Osteoblast (primary cell): ENCODE measurements at places on chromosomes 12 and 14.
A peak's percentile ranks its signal among the peaks of the same experiment; 100 is the strongest.

DNA sequence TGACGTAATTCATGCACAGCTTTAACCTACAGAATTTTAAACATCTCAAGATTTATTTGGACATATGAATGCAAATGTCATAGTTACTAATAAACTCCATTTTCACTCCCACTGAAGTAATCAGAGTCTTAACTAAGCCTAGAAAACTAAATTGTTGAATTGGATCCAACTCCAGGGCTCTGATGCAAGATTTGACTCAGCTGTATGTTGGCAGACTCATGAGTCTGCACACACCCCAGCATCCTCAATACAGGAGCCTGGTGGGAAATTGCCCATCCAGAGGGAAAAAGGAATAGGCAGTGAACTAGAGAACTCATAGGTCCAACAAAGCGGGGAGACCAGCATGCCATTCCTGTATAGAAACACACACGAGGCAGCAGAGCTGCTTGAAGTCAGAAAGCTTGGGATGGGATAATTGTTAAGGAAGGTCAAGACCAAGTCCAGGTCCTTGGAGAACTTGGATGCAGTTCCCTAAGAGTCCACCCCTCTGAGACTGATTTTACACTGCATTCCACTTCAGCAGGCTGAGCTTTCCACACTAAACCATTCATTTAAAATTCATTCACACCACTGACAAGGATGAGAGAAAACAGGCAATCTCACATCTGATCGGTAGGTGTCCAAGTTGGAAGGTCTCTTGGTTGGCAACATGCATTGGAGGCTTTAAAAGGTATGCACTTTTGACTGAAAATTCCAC lies 14.4 kb downstream of the TMTC1 start:
- no peak overlapping the region for H3K4me3 ChIP-seq
- no peaks in the 10 kb centered on the region for H3K36me3 ChIP-seq
- DNase-seq: peak; percentile 78
- H3K27me3 ChIP-seq: no peaks in the 10 kb centered on the region
- no peak overlapping the region for H3K27ac ChIP-seq
- H3K4me1 ChIP-seq: peaks cover 12% of the 10 kb centered on the region

DNA sequence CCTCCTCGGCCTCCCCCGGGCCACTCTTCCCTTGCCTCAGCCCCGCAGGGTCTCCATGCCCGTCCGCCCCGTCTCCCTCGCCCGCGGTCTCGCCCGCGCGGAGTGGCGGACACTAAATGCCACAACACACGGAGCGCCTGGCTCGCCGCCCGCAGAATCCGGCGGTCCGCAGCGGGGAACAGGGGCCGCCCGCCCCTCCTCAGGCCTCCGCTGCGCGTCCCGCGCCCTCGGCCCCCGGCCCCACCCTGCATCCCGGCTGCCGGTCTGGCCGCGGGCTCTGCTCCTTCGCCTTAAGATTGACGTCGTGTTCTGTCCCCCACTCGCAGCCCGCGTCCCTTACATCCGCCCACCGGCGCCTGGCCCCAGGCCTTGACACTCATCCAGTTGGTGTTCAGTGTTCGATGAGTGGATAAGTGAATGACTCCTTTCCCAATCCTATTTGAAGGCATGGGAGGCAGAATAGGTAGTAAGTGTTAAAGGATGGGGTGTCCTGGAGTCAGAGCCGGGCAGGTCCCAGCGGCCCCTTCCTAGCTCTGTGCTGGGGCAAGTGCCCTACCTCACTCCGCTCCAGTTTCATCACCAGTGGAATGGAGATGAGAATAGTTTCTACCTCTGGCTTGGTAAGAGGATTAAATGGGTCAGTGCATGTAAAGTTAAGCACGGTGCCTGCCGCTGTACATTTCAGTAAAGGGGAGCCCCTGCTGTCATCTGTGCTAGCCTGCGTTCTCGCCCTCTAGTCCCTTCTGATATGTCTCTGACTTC lies 622 bp downstream of the TECPR2 start:
- peak overlapping the region; percentile 93 for H3K4me3 ChIP-seq
- no peaks in the 10 kb centered on the region for H3K27me3 ChIP-seq
- DNase-seq: peak; percentile 72
- H3K27ac ChIP-seq: peak overlapping the region; percentile 49
- no peaks in the 10 kb centered on the region for H3K36me3 ChIP-seq

DNA sequence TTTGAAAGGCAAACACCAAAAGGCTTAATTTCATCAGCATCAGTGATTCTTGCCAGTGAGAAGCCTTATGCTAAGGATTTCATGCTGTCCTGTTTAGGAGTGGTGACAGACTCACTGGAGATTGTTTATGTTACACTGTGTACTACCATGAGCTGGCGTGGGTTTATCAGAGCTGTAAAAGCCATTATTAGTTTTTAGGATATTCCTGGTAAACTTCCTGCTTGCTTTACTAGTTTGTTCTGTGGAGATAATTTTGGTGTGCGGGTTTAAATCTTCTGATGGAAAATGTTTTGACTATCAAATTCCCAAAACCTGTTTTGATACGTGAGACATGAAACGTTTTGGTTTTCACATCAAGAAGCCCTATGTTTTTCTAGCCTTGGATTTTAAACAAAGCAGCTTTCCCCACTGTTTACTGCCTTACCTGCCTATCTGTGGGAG lies 15.2 kb downstream of the PPFIBP1 start:
- H3K27ac ChIP-seq: peak overlapping the region; percentile 7
- H3K36me3 ChIP-seq: peaks cover 17% of the 10 kb centered on the region
- no peak overlapping the region for H3K4me3 ChIP-seq
- H3K27me3 ChIP-seq: no peaks in the 10 kb centered on the region
- peaks cover 35% of the 10 kb centered on the region for H3K4me1 ChIP-seq

DNA sequence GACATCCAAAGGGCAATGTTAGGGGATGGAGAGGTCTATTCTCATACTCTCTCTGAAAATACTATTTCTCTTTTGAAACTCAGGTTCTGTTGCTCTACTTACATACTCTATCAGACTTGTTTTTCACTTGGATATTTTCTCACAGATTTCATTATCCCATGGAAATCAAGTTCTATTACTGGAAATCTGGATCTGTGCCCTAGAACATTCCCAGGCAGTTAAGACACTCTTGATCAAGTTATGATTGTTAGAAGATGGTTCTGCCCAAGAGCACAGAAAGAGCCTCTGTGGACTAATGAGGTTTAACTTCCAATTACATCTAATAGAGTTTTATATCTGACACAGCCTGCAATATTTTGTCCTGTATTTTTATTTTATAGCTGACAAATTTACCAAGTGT lies 591.0 kb upstream of the ATP2B1 start:
- H3K4me3 ChIP-seq: no peak overlapping the region
- no peak overlapping the region for H3K27ac ChIP-seq
- H3K27me3 ChIP-seq: no peaks in the 10 kb centered on the region
- no peaks in the 10 kb centered on the region for H3K36me3 ChIP-seq
- no peak for DNase-seq

DNA sequence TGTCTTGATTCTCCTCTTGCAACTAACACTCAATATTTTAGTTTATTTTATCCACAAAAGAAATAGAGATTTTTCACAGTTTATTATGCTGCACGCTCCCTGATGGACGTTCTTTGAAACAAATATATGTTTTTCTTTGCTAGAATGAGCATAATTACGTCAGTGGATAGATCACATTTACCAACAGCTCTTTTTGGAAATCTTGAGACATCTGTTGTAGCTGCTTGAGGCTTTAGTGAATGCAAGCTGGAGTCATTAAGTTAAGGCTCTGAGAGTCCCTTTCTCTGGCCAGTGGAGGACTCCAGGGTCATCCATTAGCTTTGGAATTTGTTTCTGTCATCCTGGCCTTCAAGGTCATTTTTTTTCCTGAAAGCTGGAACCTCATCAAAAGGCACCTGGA lies 405.6 kb upstream of the TMEM132C start:
- no peaks in the 10 kb centered on the region for H3K27me3 ChIP-seq
- H3K27ac ChIP-seq: no peak overlapping the region
- no peaks in the 10 kb centered on the region for H3K4me1 ChIP-seq
- no peaks in the 10 kb centered on the region for H3K36me3 ChIP-seq

DNA sequence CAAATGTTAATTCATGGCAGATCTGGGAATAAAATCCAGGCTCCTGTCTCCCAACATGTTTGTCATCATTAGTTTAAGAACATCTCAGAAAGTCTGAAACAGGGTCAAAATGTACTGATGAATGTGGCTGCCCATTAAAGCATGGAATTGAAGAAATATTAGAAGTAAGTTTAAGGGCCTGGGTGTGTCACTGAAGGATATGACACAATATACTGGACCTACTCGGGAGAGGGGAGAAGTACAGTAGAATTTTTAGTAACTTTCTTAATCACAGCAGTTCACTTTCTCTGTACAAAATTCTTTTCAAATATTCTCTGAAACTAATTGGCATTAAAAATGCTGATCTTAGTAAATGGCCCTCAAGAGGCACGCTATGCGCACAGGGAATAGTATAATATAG lies 185.5 kb downstream of the ETV6 start:
- H3K4me1 ChIP-seq: peaks cover 43% of the 10 kb centered on the region
- no peaks in the 10 kb centered on the region for H3K27me3 ChIP-seq
- peaks cover under 1% of the 10 kb centered on the region for H3K36me3 ChIP-seq
- H3K4me3 ChIP-seq: no peak overlapping the region

DNA sequence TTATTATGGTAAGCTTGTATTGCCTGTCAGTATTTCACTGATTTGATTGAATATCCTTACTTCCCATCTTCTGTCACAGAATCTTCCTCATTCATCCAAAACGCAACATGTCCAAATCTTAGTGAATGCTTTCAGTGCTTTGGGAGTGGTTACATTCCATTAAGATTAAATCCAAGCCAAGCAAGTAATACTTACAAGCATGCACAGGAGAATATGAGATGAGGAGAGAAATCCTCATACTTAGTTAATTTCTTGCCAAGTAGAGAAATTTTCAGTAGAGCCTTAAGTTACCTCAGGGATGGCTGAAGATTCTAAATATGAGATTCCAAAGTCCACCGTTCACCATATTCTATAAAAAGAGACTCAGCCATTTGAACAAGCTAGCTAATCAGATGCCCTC lies 316.0 kb downstream of the RAD51B start:
- H3K4me1 ChIP-seq: peaks cover 37% of the 10 kb centered on the region
- H3K36me3 ChIP-seq: no peaks in the 10 kb centered on the region
- no peak overlapping the region for H3K4me3 ChIP-seq
- H3K27ac ChIP-seq: peak overlapping the region; percentile 57
- no peaks in the 10 kb centered on the region for H3K27me3 ChIP-seq
- peak; percentile 58 for DNase-seq

DNA sequence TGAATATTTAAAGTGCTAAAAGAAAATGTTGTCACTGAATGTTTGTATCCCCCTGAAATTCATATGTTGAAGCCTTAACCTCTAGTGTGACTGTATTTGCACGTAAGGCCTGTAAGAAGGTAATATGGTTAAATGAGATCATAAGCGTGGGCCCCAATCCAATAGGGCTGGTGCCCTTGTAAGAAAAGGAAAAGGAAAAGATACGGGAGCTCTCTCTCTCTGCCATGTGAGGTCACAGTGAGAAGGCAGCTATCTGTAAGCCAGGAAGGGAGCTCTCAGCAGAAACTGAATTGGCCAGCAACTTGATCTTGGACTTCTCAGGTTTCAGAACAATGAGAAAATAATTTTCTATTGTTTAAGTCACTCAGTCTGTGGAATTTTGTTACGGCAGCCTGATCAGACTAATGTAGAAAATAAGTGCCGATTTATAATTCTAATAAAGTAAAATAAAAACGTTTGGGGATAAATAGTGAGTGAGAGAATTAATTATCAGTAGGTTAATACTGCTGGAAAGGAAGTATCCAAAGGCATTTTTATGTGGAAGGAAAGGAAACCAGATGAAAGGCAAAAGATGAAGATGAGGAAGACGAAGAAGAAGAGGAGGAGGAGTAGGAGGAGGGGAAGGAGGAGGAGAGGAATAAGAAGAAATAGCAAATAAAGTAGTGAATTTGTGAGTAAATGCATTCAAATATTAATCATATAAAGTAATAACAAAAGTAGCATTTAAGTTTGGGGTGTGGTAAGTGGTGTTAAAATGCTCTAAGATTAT lies 188.5 kb upstream of the KRR1 start:
- DNase-seq: no peak
- no peak overlapping the region for H3K27ac ChIP-seq

DNA sequence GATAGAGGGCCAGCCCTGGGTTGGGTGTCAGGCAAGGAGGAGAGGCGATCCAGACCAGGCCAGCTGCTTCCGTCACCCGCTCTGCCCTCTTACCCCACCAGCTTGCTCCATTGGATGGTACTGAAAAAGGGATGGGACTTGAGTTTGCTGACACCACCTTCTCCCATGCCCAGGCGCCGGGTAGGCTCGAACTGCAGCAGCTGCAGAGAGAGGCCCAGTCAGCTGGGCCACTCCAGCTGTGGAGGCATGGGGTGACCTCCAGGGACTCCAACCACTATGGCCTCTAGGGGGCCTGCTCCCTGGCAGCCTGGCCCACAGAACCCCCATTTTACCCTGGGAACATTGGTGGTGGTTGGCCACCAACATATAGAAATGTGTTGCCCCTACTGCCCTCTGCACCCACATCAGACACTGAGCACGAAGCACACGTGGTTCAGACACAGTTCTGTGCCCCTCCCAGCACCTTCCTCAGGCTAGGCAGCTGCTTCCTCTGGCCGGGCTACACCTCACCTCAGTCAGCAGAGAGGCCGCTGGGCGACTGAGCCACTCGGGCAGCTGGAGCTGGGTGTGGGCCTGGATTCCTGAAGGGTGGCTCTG lies 16.0 kb downstream of the RPS6KL1 start:
- H3K4me1 ChIP-seq: peaks cover 7% of the 10 kb centered on the region
- H3K27ac ChIP-seq: no peak overlapping the region
- H3K36me3 ChIP-seq: peaks cover 25% of the 10 kb centered on the region
- no peak overlapping the region for H3K4me3 ChIP-seq
- DNase-seq: peak; percentile 58
- H3K27me3 ChIP-seq: no peaks in the 10 kb centered on the region

- H3K4me1 ChIP-seq: peaks cover 12% of the 10 kb centered on the region
- no peaks in the 10 kb centered on the region for H3K27me3 ChIP-seq
- DNase-seq: no peak
- no peak overlapping the region for H3K27ac ChIP-seq
- no peaks in the 10 kb centered on the region for H3K36me3 ChIP-seq
Observed at GRCh38 chr12:122835750-122836026, 431 bp downstream of the HIP1R start.

GRCh38 chr14:97978341-97978740 lies 1181.2 kb downstream of the VRK1 start:
- DNase-seq: no peak
- H3K4me1 ChIP-seq: peaks cover 4% of the 10 kb centered on the region
- H3K27ac ChIP-seq: no peak overlapping the region
- no peaks in the 10 kb centered on the region for H3K27me3 ChIP-seq

- no peaks in the 10 kb centered on the region for H3K36me3 ChIP-seq
- H3K27ac ChIP-seq: no peak overlapping the region
- no peak overlapping the region for H3K4me3 ChIP-seq
- no peaks in the 10 kb centered on the region for H3K27me3 ChIP-seq
- peaks cover 20% of the 10 kb centered on the region for H3K4me1 ChIP-seq
- DNase-seq: no peak
Observed at GRCh38 chr12:90261283-90261682, 552.6 kb upstream of the ATP2B1 start.

DNA sequence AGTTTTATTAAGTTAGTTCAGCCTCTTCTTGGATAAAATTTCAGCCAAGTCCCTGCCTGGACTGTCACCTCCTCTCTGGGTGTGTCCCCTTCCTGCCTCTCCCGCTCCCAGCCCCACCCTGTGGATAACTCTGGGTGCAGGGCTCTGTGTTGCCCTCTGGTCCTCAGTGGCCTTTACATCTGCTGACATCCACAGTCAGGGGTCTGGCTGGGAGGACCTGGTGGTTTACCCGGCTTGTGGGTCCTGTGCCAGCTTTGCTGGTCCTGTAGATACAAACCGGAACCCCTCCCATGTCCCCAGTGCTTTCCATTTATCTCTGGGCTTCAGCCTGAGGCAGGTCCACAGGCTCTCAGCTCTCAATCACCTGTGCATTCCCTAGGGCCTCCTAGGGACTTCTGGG lies 28.9 kb upstream of the PLEKHG3 start:
- H3K4me1 ChIP-seq: peaks cover under 1% of the 10 kb centered on the region
- no peak overlapping the region for H3K27ac ChIP-seq
- H3K4me3 ChIP-seq: no peak overlapping the region
- H3K27me3 ChIP-seq: peaks cover 3% of the 10 kb centered on the region
- DNase-seq: no peak
